ENCODE measurements at places on chromosomes 16 and 17.
A peak's percentile ranks its signal among the peaks of the same experiment; 100 is the strongest.

GRCh38 chr17:55576996-55577586 is 65.8 kb upstream of the SMIM36 start:
- peak; percentile 60 for DNase-seq

DNA sequence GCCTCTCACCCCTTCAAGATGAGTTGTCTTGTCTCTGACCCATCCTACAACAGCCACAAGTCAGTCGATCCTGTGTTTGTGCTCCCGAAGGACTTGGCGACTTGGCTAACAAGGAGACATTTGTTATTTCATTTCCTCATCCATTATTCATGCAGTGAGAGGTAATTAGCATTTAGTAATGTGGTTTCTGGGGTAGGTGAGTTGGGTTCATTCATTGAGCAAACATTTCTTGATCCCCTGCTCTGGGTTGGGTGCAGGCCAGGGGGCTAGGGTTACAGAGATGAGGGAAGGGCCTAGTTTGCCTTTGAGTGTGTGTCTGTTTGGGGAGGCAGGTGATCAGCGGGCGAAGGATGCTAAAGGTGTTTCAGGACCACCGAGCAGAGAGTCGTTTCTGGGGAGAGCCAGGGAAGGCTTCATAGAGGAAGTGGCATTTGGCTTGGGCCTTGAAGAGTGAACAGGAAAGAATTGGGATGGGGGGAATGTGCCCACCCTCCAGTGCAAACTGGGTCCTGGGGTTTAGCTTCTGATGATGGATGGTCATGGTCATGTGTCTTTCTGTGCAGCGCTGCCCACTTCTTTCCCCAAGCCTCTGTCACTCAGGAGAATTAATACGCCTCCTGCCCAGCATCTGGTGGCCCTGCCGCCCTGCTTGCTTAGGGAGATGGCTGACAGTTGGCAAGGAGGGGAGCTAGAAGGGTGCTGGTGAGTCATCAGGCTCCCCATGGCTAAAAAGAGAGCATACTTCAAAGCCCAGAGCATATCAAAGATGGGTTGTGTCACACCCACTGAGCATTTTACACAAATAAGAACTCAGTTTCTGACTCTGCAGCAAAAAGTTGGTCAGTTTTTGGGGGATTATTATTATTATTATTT is 38.5 kb downstream of the MSI2 start:
- no peak for DNase-seq

- no peak for DNase-seq
Measured at GRCh38 chr17:71765437-71765836, 355.4 kb upstream of the SOX9 start.

DNA sequence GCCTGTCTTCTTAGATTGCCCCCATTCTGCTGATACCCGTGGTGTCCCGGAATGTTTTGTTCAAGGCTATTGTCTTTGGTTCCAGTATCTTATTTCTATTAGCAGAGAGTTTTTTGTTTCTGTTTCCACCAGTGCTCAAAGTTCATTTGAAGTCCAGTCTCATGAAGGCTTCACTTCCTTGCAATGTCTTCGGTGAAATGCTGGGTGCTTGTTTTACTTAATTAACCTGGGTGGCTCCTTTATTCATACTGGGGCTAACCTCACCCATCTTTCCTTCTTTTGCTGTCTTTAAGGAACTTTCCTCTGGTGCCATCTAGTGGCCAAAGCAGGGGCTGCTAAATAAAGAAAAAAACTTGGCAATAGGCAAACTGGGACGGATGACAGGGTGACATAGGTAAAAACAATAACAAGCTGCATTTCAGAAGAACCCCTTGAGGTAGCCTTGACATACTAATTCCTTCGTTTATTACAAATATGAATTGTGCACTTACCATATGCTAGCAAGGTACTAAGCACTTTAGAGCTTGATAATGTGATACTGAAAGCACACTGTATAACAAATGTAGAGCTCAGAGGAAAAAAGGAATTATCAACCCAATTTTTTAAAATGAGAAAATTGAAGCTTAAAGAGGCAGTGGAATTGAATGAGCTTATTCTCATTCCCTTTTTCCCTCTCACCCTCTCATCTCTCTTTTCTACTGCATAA is 2.8 kb upstream of the SMIM36 start:
- DNase-seq: peak; percentile 50

- no peak for DNase-seq
Measured at GRCh38 chr17:62912363-62912762, 53.7 kb upstream of the TANC2 start.

- DNase-seq: no peak
Measured at GRCh38 chr17:8873801-8874715, 6.6 kb upstream of the PIK3R6 start.

- DNase-seq: no peak
Measured at GRCh38 chr17:81333616-81334368, 38.7 kb upstream of the SLC38A10 start.

- DNase-seq: no peak
Measured at GRCh38 chr16:76729525-76729924, 452.3 kb downstream of the CNTNAP4 start.

GRCh38 chr17:31549121-31549524 is 157.6 kb downstream of the RAB11FIP4 start:
- DNase-seq: peak; percentile 36

DNA sequence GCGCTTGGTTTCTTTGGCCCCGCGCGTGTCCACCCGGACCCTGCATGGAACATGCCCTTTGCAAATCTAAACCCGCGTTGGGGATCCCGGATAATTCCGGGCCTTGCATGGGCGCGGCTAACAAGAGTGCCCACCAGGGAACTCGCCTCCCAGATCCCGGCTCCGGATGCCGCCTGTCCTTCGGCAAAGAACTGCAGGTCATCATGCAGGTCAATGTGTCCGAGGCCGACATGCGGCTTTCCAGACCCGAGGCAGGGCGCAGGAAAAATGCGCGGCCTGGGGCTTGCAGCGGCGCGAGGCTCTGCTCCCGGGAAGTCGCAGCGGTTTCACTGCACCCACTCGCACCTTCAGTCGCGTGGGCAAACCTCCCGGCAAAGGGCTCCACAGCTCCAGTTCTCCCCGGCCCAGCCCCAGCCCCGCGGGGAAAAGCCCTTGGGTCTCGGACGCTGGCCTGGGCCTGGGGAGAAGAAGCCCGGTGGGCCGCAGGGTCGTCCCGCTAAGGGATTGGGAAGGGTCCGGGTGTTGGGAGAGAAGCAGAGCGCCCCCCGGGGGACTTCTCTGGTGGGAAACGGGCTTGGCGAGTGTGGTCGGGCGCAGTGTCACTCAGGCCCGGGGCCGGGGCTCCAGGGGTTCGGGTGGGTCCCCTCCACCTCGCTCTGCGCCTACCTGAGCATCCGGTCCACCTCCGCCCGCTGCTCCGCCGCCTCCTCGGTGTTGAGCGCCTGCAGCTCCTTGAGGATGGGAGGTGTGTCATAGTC is 805 bp downstream of the HNF1B start:
- DNase-seq: no peak

DNA sequence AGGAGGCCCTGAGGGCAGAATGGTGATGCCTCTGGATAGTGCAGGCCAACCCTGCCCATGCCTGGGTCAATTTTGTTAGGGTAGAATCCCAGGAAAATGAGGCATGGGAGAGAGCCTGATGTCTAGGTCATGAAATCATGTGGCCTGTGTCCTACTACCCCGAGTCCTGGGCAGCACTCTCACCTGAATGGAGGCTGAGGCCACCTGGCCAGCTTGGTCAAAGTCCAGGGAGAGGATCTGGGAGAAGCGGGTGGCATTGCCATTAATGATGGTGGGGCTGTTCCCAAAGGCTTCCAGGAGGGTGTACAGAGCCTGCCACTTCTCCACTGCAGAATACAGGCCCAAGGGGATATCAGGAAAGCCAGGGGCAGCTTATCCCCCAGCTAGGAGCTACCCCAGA is 59.8 kb downstream of the MYO18A start:
- DNase-seq: no peak

Data from GM03348 (cell line).